Sciatic nerve (tissue), 2 donors: ENCODE measurements at places on chromosomes 5 and 9. TPM values are rescaled to one million over a fixed set of nuclear protein-coding genes. Genes with fewer than 3 reads are reported as not detected.
A peak's percentile ranks its signal among the peaks of the same experiment; 100 is the strongest.

PCDHGA12 gene
- 12.1 TPM for total RNA-seq

LCNL1 gene
- total RNA-seq, result 4.1 TPM

CCDC152 gene
- total RNA-seq, result 5.2 TPM

TMEM252 gene
- not detected for total RNA-seq

SPATA31D4 gene
- not detected for total RNA-seq

LCN1 gene
- total RNA-seq, result not detected

TAF11L10 gene
- not detected for total RNA-seq

GZMA gene
- 5.3 TPM for total RNA-seq

OLFM1 gene
- 40.7 TPM for total RNA-seq

PCA3 gene
- total RNA-seq, result 0.18 TPM

KCNV2 gene
- total RNA-seq, result not detected

PCDHGA2 gene
- 13.5 TPM for total RNA-seq

- DNase-seq, result peak; percentile 44
These were observed 81.2 kb downstream of the CRB2 start for GRCh38 chr9:123437201-123437600.

DNA sequence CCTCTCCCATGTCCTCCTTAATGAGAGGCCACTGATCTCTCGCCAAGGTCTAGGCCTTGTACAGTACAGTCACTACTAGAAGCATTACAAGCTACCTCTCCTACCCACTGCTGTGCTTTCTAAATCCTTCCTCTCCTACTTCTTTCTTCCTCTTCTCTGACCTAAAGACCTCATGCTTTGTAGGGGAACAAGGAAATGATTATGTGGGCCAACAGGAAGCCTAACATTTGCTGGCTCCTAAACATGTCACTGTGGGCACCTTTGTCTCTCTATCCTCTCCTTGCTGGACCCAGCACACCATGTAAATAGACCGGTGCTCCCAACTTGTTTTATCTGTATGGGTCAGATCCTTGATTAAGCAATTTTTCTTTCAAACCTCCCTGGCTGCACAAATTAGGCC is 16.7 kb downstream of the SLC28A3 start:
- DNase-seq, result no peak

DNA sequence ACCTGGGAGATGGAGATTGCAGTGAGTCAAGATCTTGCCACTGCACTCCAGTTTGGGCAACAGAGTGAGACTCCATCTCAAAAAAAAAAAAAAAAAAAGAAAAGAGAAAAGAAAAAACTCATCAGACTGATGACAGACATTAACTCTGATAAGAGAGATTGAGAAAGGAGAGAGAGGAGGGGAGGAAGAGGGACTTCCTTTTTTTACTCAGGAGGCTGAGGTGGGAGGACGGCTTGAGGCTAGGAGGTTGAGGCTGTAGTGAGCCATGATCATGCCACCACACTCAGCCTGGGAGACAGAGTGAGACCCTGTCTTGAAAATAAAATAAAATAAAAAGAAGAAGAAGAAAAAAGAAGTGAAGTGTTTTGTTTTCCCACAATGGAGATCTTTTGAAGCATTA is 9.7 kb upstream of the MSMP start:
- no peak for DNase-seq

DNA sequence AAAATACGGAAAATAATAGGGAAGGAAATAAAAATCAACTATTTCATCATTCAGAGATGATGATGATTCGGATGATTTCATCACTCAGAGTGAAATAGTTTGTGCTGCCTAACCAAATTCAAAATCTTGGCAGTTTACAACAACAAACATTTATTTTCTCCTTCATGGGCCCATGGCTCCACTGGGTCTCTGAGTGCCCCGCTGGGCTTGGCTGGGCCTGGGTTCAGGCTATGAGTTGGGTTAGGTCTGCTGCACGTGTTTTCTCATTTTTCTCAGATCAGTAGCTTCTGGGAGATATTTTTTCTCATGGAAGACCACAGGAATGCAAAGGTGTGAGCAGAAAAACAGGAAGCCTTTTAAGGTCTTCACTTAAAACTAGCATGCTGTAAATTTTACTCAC is 24.0 kb upstream of the F2RL1 start:
- no peak for DNase-seq

GRCh38 chr9:131420980-131421624 is 27.2 kb downstream of the PRRC2B start:
- DNase-seq, result no peak

DNA sequence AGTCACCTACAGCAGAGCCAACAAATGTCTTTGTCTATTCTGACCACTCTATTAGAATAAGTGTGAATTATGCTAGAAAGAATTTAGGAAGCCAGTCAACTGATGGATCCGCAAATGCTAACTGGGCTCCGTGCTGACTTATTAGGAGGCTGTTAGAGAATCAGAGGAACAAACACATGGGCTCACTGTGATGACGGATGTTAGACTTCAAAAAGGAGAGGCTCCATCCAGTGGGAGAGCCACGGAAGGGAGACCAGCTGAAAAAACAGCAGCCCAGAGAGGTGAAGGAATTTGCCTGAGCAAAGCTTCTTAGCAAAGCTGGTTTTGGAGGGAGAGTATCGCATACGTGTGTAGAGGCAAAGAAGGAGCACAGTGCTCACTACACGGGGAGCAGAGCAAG is 5.8 kb upstream of the TGFBI start:
- DNase-seq, result no peak

GRCh38 chr9:113361304-113362018 is 12.1 kb downstream of the BSPRY start:
- no peak for DNase-seq

- DNase-seq, result no peak
These were observed 120.6 kb downstream of the FOCAD start for GRCh38 chr9:20804489-20805250.

DNA sequence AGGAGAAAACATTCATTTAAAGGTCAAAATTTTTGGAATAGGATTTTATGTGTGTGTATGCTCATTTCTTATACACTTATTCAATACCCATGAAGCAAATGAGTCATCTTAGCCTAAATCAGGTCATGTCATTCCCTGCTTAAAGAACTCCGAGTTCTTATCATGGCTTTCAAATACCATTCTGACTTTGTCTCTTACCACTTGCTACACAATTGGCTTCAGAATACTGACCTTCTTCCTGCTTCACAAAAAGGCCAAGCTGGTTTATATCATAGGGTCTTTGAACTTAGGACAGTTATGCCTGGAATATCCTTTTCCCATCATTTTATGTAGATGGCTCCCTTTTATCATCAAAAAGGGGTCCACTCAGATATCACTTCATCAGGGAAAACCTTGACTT is 652.2 kb upstream of the WWC1 start:
- DNase-seq, result no peak

GRCh38 chr5:168128557-168128956 is 162.9 kb upstream of the WWC1 start:
- DNase-seq, result no peak

- DNase-seq, result no peak
These were observed 345.0 kb downstream of the DMAC1 start for GRCh38 chr9:7454624-7455023.

- no peak for DNase-seq
These were observed 793.7 kb upstream of the RGMB start for GRCh38 chr5:97979740-97980139.

DNA sequence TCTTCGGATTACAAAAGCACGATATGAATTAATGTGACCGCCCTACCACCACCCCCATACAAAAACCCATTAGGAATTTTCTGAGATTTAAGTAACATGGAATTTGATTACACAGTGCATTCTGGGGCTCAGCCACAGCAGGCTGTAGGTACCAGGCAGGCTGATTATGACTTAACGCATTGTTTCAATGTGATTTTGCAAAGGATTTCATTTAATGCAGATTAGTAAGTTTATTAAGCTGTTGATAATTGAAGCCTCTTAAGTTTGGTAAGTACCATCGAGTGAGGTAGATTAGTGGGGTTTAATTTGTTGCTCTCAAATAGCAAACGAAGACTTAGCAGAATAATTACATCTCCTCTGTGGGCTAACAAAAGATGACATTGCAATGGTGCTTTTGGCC is 240.1 kb downstream of the TRPM3 start:
- no peak for DNase-seq

DNA sequence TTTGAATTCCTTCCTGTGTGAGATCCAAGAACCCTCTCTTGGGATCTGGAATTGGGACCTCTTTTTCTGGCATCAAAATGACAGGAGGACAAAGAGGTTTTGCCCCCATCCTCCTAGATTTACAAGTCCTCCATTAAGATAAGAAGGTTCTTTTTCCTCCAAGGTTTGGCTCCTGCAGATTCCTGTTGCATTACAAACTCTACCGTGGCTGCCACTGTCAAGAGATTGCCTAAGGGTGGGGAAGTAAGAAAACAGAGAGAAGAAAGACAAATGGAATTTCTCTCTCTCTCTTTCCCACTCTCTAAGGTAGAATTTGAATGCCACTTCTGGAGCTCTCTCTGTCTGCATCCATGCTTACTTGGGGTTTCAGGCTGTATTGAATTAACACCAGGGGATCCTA is 12.0 kb upstream of the SVEP1 start:
- no peak for DNase-seq

DNA sequence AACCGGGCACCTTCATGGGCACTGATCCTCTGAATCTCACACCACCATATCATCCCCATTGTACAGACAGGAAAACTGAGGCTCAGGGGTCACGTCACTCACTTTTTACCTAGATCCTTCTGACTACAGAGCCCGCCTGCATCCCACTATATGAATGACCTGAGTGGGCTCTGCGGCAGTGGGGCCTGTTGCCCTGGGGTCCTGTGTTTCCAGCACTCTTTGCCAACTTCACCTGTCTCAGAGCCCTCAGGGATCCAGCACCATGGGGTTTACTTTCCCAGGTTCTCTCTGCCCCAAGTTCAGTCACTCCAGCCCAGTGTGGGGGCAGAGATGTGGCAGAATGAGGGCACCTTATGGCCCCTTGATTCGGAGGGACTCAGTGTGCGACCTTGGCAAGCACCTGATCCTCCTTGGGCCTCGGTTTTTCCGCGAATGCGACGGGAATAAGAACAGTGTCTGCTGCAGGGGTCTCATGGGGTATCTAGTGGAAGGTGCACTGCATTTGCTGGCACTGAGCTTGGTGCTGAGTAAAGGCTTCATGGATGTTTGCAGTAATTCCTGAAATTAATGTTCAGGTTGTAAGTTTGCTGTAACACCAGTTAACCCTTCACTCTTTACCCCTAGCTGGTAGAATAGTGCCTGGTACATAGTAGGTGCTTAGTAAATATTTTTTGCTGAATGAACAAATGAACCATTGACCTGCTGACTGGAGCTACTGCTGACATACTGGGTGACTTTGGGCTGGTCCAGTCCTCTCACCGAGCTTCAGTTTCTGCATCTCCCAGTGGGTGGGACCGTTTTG is 47.1 kb upstream of the BOD1 start:
- DNase-seq, result no peak

- DNase-seq, result no peak
These were observed 221.6 kb downstream of the NR2F1-AS1 start for GRCh38 chr5:93359296-93359959.

- no peak for DNase-seq
These were observed 562 bp downstream of the GSN start for GRCh38 chr9:121268598-121268850.

DNA sequence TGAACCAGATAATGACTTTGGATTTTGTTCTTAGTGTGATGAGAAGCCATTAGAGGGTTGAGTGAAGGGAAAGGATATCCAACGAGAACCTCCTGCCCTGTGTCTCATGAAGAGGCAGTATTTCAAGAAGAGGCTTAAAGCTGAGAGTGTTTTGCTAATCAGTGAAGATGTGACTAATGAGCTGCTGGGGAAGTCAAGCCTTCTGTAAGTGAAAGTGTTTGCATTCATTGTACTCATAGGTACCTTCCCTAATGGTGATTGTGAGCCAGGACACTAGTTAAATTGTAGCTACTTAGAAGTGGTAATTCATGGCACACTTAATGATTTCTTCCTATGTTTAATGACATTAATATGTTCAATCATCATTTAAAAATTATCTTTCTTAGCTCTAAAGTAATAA is 23.7 kb downstream of the PIP5K1B start:
- DNase-seq, result no peak

GRCh38 chr5:141779503-141779973 is 97.5 kb upstream of the ARAP3 start:
- peak; percentile 65 for DNase-seq

DNA sequence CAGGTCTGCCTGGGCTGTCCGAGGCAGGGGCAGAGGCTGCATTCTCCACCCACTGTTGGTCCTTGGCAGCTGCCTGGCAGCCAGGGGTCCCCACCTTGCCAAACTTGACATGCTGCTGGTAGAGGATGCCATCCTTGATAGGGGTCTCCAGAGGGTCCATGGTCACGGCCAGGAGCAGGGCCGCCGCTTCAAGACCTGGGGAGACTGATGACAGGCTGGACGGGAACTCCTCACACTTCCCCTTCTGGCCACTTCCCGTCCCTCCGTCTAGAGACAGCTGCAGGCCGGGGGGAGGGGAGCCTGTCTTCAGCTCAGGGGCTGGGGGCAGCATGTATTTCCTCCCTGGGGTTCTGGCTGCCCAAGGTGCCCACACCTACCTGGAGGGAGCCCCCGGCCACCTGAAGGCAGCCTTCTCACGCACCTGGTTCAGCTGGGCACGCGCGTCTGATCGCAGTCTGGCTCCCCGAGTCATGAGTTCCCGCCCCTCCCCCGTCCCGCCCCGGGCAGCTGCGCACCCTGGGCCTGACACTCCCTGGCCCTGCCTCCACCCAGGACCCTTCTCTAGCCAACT is at the start of gene DOK3:
Gene DOK3, minus strand, starts transcription at position 446 of the 571 bp plus-strand sequence. Its CDS starts 286 bp downstream, at position 160.
- DNase-seq, result no peak

DNA sequence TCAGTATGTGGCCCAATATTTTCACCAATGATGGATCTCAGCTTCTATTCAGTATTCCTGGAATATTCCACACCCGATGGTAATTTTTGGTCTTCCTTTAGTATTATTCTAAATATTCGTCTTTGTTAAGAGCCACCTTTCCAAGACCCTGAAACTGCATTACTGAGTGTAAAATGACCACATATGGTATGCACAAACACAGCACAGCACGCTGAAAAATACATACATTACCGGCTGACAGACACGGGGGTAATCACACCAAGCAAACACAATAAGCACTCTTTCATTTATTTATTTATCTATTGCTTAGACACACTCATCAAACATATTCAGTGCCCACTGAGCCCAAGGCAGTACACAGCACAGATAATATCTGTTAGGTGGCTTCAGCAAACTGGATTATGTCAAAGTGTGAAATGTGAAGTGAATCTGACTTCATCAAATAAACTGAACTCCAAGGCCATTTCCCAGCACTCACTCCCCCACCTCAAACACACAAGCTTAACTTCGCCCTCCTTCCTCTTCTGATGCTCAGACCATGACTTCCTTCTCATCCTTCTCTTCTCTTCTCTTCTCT is 1637.8 kb upstream of the C9orf72 start:
- DNase-seq, result no peak

DNA sequence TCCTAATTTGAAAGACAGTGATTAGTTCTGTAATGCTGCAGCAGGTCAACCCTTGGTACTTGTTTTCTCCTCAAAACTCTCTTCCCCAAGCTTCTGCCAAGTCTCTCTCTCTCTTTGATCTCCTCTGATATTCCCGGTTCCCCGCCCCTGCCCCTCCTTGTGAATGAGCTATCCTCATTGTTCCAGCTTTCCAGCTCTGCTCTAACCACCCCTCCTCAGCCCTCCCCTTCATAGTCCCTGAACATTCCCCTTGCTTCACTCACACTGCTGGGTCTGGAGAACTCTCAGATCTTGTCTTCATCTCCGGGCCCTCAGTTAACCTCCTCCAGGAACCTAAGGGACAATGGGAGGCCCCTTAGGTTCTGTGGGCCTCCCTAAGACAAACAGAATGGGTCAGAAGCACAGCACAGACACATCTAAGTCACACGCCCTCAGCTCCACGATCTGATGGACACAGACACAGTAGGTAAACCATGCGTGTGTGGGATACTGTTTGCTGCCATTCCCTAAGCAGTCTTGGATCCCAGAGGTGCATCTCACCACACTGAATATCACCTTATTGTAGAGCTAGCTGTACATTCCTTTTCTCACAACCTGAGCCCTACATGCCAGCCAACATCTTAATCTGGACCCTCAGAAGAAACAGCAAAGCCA is 17.4 kb upstream of the LARP1 start:
- DNase-seq, result no peak
